ENCODE measurements at places on chromosomes 5 and 9.

DNA sequence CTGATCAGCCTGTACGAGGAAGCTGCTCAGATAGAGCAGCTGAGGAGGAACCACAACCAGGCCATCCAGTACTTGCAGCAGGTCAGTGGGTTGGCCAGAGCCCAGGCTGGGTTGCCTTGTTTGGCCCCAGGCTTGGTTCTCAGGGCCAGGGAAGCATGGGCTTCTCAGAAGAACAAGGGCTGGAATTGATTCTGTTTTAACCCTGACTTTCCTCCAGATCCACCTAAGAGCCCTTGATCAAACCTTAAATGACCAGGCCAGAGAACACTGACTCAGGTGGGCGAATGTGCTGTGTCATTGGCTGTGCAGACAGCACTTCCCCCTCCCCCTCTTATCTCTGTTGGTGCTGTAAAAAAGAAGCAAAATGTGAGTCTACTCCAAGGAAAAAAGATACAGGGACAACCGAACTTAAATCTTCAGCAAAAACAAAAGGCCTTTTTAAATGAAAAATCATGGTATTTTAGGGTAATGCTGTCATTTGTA lies 28.1 kb downstream of the TTC23L start:
- no peak for DNase-seq

DNA sequence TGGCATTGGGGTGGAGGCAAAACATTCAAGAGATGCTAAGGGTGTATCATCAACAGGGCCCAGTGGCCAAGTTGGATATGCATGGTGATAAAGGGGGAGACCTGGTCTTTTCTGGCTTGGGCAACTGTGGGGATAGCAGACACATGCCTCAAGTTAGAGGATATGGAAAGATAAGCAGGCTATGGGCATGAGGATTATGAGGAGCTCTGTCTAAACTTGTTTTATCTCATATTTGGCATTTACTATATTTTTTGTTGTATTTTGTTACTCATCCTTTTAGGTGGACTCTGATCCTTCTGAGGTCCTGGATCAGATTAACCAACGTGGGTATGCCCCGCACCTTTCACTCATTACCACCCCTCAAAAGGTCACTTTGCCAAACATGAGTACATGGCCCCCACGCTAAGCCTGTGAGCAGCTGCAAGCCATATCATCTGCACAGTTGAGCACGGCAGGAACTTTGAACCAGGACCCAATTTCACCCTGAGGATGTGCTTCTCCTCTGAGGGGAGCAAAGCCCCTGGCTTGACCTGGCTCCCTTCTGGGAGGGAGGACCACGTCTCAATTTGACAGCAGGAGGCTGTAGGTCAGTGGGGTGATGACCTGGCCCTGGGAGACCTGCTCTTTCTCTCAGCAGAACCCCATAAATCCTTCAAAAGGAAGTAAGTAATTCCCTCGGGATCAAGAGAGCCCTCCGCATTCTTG lies 71.1 kb upstream of the CD180 start:
- DNase-seq = no peak

DNA sequence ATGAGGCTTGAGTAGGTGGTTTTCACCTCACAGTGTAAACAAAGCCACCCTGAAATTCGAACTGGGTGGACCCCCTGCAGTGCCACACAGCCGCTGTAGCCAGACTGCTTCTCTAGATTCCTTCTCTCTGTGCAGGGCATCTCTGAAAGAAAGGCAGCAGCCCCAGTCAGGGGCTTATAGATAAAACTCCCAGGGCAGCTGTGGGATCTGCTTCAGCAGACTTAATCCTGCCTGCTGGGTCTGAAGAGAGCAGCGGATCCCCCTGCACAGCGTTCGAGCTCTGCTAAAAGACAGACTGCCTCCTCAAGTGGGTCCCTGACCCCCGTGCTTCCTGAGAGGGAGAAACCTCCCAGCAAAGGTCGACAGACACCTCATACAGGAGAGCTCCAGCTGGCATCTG lies 71.4 kb downstream of the CARTPT start:
- no peak for DNase-seq

- DNase-seq = no peak
Measured at GRCh38 chr9:116149844-116150243, 3.7 kb upstream of the PAPPA start.

GRCh38 chr5:131630963-131631350 lies 4.1 kb downstream of the RAPGEF6 start:
- DNase-seq = no peak

DNA sequence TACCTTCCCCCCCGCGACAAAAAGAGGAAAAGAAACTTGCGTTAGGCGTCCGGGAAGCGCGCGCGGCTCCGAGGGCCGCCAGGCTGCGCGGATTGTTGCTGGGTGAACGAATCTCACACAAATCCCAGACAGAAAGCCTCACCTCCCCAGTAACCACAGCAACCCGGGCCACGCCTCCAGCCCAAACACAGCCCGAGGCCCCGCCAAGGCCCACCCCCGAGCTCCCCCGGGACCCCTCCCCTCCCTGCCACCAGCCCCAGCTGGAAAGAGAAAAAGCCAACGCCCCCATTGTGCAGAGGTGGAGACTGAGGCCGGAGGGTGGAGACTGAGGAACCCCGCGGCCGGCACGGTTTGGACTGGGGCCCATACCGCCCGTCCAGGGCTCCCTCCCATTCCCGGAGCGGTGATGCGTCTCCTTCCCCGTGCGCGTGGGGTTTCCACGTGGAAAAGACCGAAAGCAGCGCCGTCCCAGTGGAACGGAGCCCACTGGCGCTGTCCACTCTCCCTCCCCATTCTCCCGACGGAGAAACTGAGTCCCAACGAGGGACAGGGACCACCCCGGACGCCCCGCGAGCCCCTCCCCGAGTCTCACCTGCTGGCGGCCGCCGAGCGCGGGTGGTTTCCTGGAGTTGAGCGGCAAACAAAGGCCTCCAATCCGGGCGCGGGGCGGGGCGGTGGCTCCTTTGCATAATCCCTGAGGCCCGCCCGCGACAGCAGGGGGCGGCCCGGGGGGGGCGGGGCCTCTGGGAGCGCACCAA lies 10.2 kb upstream of the AKNA start:
- DNase-seq = peak; percentile 95

GRCh38 chr5:96714450-96714849 lies 52.3 kb downstream of the CAST start:
- DNase-seq = no peak

DNA sequence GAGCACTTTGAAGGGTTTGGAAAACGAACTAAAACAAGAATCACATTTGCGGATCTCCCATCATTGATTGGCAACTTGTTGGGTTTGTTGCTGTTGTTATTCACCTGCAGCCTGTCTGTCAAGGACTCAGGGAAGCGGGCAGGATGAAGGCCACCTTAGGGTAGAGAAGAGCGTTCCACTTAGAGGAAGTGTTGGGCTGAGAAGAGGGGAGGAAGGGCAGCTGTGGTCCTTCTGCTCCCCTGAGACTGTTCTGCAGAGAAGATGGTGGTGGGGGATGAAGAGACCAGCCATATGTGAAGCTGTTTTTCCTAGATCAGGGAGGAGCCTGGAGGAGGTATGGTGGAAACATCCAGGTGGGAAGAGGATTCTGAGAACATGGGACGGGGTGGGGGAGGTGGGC lies 70.6 kb upstream of the CPEB4 start:
- no peak for DNase-seq

All from CD4-positive, alpha-beta memory T cell (primary cell).